ENCODE measurements at places on chromosomes 7 and 10. TPM values are rescaled to one million over a fixed set of nuclear protein-coding genes. Genes with fewer than 3 reads are reported as not detected.
A peak's percentile ranks its signal among the peaks of the same experiment; 100 is the strongest.

The LIPM gene
- not detected for total RNA-seq

GRCh38 chr10:11625019-11625735 is 13.7 kb upstream of the USP6NL start:
- DNase-seq: no peak

The GIMAP7 gene
- total RNA-seq: 4.5 TPM

DNA sequence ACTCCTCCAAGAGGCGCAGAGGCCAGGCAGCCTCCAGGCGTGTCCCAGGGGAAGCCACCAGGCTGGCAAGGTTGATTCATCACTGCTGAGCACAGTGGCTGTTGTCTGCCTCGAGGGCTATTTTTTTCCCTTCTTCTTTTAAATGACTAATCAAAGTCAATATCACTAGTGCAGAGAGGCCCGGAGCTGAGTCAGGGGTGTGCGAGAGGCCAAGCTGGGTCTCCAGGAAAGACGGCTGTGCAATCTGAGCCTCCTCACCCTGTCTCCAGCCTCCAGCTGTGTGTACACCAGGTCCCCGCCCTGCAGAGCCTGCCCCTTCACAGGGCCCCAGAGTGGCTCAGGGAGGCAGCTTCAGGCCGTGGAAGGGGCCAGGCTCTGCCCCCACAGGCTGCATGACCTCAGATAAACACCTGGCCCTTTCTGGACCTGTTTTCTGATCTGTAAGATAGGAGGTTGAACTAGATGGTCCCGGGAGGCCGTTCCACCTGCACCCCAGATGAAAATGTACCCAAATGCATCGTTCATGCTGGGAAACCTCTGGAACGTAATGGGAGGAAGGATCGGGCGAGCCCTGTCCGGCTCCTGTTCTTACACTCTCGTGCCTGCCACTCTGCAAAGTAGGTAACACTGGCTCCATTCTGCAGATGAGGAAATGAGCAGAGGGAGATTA is 3.7 kb downstream of the STX1A start:
- peak; percentile 69 for DNase-seq

DNA sequence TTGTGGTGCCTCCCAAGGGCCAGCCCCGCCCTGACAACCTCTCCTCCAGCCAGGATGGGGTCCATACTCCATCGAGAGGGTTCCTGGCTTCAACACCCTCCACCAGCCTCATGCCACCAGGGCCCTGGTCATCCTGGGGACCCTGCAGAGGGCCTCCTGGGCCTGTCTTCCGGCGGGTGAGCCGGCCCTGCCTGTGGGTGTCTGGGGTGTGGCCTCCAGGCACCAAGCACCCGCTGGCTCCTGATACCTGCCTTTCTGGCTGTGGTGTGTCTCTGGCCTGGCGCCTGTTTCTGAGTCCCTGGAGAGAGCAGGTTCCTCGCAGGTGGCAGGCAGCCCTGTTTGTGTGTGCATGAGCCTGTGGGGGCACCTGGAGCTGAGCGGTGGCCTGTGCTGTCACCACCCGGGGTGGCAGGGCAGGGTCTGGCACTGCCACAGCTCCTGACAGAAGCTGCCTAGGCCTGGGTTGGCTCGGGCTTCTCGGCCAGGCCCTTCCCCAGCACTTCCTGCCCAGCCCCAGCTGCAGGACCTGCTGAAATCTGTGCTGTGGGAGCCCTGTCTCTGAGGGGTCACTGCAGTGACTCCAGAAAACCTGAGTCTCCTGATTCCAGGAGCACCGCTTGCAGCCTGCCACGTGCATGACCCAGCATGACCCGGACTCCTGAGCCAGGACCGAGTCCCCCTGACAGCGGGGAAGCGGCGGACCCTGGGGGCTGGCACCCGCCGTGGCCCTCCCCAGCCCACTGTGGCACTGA is 18.4 kb downstream of the ADAM8 start:
- peak; percentile 64 for DNase-seq

DNA sequence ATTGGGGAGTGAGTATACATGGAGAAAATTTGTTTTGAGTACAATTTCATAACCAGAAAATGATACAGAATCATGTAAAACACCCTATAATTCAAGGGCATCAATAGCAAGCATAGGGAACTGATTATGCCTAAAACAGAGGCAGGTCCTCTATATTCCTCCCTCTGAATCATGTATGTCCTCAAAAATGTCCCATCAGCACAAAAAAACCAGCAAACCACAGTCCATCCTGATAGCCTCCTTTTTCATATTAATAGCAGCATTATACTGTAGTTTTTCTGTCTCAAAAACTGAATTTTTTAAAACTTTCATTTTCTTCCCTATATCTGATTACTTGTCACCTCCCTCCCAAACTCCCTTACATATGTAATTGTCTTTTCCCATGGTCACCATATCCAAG is 1057.3 kb downstream of the CNTNAP2 start:
- DNase-seq: no peak

GRCh38 chr10:60796481-60796880 is 18.2 kb downstream of the CDK1 start:
- no peak for DNase-seq

- DNase-seq: no peak
Observed at GRCh38 chr7:140732416-140732815, 35.9 kb downstream of the NDUFB2 start.

The ZPBP gene
- total RNA-seq: not detected

DNA sequence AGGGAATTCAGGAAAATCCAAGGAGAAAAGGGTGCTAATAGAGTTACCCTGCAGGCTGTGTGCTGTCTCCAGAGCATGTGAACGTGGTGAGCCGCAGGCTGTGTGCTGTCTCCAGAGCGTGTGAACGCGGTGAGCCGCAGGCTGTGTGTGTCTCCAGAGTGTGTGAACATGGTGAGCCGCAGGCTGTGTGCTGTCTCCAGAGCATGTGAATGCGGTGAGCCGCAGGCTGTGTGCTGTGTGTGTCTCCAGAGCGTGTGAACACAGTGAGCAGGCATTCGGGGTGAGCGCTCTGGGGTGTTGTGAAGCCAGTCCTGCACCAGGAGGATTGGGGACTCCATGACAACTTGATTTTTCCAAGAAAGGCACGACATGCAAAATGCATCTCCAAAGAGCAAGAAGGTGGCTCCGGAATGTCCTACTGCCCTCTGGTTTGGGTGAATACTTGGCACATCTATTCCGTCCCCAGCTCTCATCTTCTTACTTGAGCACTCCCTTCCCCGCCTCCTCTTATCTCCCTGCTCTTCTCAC is 407.9 kb upstream of the SHH start:
- DNase-seq: no peak

DNA sequence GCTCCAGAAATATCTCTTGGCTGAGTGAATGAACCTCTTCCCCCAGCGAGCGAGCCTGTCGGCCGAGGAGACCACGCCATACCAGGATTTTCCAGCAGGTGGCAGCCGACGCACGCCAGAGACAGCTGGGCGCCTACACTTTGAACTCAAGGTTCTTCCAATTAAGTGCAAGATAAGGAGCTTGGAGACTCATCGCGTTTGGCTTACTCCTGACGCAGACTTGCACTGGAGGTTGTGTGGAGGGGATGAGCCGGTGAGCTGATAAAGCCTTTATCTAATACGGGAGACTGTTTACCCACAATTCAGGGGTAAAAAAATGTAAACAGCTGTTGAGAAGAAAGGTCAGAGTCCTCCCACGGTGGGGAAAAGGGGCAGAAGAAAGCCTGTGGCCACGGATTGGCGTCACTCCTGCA is 45.9 kb upstream of the EMX2 start:
- DNase-seq: peak; percentile 79

DNA sequence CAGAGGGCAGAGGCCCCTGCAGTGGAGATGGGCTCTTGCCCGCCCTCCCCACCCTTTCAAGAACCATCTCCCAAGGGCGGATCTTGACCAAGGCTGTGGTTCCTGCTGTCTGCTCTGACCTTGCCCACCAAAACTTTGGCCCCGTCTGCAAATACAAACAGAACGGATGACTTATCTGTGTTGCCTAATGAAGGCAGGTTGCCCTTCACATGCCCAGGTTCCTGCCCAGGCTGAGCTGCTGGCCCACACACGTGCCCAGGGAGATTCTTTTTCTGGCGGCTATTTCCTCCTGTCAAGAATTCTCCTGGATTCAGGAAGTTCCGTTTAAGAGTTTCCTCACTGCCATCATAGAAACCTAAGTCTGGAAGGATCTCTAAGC is 78.3 kb downstream of the PROSER2 start:
- DNase-seq: no peak

DNA sequence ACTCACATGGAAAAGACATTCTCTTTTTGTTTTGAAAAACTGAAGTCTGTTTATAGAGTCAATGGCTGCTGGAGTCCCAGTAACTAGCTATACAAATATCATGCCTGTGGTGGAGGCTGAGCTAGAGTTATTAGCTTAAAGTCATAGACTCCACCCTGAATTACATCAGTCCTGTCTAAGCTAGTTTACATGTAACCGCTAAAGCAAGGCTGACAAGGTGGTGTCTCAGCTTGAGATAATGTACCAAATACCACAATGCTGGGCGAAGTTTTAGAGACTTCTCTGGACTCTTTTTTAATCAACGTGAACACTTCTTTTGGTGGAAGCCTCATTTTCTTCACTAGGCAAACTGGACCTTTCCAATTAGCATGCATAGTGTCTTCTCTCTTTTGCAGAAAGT is 219.4 kb downstream of the ANK3 start:
- no peak for DNase-seq

GRCh38 chr10:60262647-60263126 is 127.0 kb downstream of the ANK3 start:
- DNase-seq: no peak

DNA sequence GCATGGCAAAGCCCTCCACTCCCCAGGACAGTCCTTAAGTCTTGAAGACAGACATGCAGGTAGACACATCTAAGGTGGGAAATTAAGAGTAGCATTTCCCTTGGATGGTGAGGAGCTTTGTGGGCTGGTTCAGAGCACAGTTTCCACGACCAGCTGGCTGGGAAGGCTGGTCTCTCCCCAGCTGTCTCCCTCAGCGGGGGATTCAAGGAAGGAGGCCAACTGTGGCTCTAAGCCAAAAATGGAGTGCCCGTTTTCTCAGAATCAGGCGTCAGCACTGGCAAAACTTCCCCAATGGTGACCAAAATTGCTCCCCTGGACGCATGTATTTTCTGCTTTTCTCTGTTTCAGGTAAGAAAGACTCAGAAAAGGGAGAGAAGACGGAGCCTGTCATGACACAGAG is 230.6 kb upstream of the FZD8 start:
- no peak for DNase-seq

The CC2D2B gene
- total RNA-seq: 0.37 TPM

DNA sequence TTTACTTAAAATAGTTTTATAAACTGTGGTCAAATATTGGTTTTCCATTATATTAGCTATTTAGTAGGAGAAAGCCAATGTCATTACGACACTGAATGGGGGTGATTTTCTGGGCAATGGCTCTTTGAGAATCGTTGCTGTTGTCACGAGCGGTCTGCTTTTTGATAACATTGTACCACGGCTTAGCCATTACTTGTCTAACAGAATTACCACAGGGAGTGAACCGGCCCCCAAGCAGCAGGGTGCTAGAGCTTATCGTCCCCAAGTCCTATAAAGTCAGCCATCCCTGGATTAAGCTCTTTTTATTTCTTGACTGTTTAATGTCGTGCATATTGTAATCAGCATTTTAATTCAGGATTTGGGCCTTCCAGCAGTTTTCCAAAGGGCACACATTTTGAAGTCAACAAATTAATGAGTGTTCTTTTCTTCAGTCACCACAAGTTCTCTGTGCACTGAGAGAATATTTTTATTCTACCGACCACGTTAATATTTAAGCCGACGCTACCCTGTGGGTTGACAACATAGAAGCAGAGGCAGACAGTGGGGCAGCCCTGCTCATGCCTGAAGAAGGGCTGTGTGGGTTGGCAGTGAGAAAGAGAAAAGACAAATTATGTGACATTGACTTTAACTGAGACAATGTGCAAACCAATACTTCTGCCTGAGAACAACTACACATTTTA is 125.8 kb downstream of the ICA1 start:
- DNase-seq: no peak

DNA sequence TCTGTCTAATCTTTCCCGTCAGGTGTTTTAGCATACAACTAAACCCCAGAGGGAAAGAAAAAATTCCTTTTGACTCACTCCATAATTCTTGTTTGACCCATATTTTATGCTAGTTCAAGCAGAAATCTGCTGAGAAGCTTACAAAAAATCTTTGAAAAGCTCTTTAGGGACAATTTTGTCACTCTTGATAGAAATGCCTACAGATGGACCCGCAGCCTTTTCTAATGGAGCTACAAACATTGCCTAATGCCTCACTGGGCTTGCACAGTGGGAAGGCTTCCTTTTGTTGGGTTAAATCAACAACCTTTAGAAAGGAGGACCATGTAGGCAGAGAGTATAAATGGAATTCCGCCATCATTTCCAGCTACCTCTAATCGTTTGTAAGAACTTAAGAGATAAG is 344.5 kb downstream of the PCLO start:
- no peak for DNase-seq

- DNase-seq: peak; percentile 74
Observed at GRCh38 chr7:30974605-30975255, 11.0 kb downstream of the GHRHR start.

- no peak for DNase-seq
Observed at GRCh38 chr10:26525586-26525985, 87.4 kb downstream of the APBB1IP start.

DNA sequence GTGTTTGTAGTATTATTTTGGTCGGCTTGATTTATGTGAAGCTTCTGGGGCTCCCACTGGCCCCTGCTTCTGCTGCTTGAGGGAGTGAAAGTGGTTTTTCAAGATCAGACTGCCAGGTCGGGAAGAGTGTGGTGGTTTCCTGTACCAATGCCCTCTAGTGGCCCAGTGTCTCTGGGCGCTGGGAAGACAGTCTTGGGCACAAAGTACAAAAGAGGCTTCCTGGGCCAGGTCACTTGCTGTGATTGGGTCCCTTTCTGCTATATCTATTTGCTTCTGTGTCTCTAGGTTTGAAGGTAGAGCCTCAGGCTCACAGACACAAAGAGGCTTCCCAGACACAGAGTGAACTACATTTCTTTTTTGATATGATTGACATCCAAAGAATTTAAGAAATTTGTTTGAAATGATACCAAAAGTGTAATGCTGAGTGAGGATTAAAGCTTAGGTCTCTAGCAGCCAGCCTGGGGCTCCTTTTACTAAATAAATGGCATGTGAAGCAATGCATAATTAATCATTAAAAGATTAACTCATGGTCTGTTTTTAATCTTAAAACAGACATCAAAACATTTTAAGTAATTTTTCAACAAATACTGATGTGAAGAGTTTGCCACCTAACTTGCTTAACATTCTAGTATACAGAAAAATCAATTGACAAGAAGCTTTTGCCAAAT is 36.3 kb downstream of the ABCB1 start:
- DNase-seq: peak; percentile 61

The PDCD4 gene
- total RNA-seq: 487 TPM

The LUC7L2 gene
- 70.0 TPM for total RNA-seq

The STRIP2 gene
- 0.28 TPM for total RNA-seq

The MEOX2 gene
- 1.6 TPM for total RNA-seq

The DPP6 gene
- total RNA-seq: 0.37 TPM

GRCh38 chr7:4702961-4703512 is 20.9 kb downstream of the FOXK1 start:
- DNase-seq: no peak
